ENCODE measurements at places on chromosomes 1 and 21.

GRCh38 chr1:170618421-170618820 is 45.5 kb upstream of the PRRX1 start:
- no peak for DNase-seq

DNA sequence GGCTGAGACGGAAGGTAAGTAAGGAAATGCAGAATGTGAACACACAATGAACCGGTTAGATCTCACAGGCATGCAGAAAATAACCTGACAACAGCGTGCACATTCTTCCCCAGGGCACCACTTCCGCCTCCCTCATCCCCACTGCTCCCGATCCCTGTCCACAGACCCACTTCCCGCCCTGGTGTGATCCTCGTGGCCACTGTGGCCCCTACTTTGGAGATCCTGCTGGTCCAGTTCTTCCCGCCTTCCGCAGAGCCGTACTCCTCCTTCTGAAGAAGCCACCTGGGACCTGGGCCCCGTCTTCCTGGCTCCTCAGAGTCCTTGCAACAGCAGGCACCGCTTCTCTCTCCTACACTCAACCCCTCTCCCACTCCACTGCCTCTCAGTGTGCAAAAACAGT is 1.4 kb upstream of the GSTM4 start:
- no peak for DNase-seq

- DNase-seq: no peak
These were observed 3.0 kb upstream of the SDE2 start for GRCh38 chr1:226001963-226002666.

DNA sequence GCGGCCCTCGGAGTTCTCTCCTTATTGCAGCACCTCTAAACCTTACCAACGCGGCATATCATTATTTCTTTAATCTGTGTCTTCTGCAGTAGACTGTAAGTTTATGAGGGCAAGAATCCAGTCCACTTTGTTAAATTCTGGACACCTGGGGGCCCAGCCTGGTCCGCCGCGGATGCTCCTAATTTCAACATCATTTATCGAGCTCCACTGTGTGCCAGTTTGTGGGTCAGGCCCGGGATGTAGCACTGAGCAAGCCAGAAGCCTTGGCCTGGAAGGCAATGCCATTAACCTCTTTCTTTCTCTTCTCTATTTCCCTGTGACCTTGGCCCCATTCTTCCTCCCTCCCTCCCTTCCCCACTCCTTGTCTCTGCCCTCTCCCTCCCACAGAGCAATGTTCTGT is 70.6 kb upstream of the CACNA1E start:
- DNase-seq: no peak

DNA sequence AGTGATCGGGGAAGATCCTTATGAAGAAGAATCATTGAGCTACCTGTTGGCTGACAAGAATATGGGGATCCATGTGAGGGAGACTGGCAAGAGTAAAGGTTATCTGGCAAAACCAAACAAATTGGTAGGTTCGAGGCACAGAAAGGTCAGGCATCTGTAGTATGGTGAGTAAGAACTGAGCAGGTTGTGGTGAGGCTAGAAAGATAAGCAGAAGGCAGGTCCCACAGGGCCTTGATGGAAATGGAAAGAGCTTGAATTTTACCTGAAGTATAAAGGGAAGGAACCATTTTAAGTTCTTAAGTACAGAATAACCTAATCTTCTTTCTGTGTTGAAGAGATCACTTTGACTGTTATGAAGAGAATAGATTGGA is 11.1 kb downstream of the PTPRC start:
- no peak for DNase-seq

GRCh38 chr1:9733160-9733789 is 81.7 kb downstream of the PIK3CD start:
- no peak for DNase-seq

- DNase-seq: no peak
These were observed 166.6 kb downstream of the ZC3H11B start for GRCh38 chr1:219446288-219446687.

DNA sequence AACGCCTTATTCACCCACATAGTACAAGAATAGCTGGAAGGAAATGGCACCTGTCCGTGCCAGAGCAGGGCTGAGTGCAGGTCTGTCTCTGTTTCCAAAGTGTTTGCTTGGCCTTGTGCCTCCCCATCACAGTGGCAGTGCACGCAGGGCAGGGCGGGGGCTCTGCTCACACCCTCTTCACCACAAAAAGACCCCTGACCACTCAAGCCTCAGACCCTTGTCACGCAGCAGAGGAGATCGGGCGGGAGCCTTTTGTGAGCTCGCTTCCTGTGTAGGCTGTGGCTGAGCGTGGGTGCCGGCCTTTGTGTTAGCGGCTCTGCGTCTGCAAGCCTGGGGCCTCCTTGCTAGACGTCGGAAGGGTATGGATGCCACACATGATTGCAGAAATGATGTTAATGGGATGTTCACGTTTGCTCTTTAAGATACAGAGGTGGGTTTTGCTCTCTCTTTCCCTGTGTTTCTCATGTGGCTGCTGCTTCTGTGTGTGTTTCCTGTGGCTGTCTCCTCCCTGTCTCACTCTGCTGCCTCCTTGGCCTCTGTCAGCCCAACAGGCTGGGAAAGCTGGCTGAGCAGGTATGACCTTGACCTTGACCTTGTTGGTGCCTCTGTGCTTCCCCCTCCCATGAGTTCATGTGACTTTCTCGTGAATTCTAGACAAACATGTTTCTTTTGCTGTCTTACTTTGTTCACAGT is 45.4 kb downstream of the S100B start:
- DNase-seq: no peak

- no peak for DNase-seq
These were observed 128.6 kb downstream of the HUNK start for GRCh38 chr21:32001390-32001789.

GRCh38 chr1:244325056-244325758 is 126.5 kb downstream of the ADSS2 start:
- no peak for DNase-seq

DNA sequence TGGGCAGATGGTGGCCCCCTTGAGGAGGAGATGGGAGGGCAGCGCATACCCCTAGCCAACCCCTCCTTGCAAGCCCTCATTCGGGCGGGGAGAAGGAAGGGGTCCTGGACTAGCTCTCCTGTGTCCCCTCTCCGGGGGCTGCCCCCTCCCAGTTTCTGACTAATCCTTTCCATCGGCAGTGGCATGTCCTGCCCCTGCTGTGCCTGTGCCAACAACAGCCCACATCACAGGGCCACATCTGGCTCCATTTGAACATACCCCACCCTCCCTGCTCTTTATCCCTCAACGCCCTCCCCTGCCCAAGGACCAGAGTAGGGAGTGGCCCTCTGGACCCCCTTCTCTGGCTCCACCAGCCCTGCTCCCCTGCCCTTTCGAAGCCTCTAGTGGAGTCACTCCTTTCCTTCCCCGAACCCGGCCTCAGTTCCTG is 11.0 kb upstream of the LMNA start:
- DNase-seq: no peak

DNA sequence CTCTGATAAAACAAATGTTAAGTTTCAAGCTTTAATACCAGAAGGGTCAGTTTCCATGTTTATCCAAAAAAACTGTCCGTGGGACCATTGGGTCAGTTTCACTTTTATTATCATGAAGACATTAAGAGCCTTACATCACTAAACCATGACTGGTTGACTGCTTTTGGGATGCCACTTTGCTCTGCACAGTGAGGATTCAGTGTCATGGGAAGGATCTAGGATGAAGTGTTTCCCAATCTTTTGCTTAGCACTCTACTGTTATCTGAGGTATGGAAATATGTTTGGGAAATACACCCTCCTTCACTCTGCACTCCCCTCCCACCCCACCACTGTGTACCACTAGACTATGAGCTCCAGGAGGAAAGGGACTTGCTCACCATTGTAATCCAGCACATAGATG is 16.3 kb downstream of the RPS6KC1 start:
- no peak for DNase-seq

GRCh38 chr1:201098992-201099677 is 13.1 kb downstream of the CACNA1S start:
- no peak for DNase-seq

- no peak for DNase-seq
These were observed 17.1 kb downstream of the TNFRSF8 start for GRCh38 chr1:12080156-12080555.

All from cortex of kidney (tissue), 1 donor.